ENCODE measurements at places on chromosomes 11 and 22. TPM values are rescaled to one million over a fixed set of nuclear protein-coding genes. Genes with fewer than 3 reads are reported as not detected.

- no peaks in the 10 kb centered on the region for H3K27me3 ChIP-seq
- H3K4me3 ChIP-seq = no peak overlapping the region
- no peak overlapping the region for H3K27ac ChIP-seq
- DNase-seq = no peak
- no peaks in the 10 kb centered on the region for H3K36me3 ChIP-seq
Measured at GRCh38 chr11:19193916-19194315, 7.9 kb downstream of the CSRP3 start.

- no peaks in the 10 kb centered on the region for H3K4me1 ChIP-seq
- H3K27me3 ChIP-seq = no peaks in the 10 kb centered on the region
Measured at GRCh38 chr22:37726241-37726887, 29.5 kb downstream of the TRIOBP start.

GRCh38 chr11:14318581-14318981 is 40.4 kb downstream of the RRAS2 start:
- no peak overlapping the region for H3K27ac ChIP-seq
- no peaks in the 10 kb centered on the region for H3K27me3 ChIP-seq

DNA sequence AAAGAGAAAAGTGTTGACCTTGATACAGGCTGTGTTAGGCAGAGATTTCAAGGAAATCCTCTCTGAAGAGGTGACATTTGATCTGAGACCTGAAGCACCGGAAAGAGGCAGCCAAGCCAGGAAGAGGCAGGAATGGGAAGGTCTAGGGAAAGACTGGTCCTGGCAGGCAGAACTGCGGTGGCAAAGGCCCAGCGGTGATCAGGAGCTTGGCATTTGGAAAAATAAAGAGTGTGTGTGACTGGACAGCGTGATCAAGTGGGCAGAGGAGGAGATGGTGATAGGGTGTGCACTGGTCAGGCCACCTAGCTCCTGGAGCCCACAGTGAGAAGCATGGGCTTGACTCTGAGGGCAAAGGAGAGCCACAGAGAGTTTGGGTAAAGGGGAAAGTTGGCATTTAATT is 27.2 kb upstream of the GAB4 start:
- no peaks in the 10 kb centered on the region for H3K36me3 ChIP-seq
- H3K4me1 ChIP-seq = peaks cover 3% of the 10 kb centered on the region
- no peak overlapping the region for H3K27ac ChIP-seq

DNA sequence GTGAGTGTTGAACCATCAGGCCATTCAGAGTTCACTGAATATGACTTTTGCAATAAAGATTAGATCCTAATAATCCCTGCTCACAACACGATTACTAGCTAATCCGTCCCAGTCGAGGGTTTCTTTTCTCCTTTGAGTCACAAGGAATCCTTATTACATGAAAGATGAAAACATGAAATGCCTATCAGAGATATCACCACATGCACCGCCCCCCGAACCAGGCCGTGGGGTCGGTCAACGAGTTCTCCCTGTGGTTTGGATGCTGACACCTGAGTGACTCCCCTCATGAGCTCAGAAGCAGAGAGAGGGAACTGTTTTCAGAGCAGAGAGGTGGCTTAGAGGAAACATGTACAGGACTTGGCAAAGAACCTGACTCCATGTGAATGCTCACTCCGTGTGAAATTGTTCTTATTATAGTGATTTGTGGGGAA is 263.3 kb downstream of the ETS1 start:
- no peaks in the 10 kb centered on the region for H3K4me1 ChIP-seq
- no peak overlapping the region for H3K4me3 ChIP-seq
- DNase-seq = no peak
- H3K36me3 ChIP-seq = no peaks in the 10 kb centered on the region

DNA sequence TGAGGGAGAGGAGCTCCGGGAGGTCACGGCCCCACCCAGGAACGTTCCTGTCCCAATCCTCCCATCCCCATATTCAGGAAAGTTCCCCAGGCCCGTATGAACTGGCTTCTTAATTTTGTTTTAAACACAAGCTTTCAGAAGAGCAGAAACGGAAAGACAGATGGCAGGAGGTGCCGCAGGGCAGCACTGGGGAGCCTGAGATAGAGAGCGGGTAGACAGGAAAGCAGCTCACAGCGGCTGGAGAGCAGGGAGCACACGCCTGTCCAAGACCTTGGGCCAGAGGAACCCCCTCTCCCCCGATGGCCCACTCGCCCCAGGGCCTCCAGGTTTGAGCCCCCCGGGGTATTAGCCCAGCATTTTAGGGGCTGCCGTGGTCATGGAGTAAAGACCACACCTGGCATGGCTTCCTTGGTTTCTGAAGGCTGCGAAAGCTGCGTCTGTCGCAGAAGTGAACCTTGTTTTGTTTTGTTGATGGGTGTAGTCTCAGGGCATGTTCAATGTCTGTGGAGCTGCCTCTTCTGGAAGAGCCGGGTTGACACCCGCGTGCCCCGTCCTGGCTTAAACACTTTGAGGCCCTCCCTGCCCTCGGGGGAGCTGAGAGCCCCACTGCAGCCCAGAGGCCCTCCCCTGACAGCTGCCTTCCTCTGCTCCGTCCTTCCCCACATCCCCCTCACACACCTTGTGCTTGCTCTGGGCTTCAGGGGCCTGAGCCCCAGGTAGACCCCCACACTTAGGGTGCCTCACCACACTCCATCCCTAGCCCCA is 17.9 kb upstream of the KCNQ1OT1 start:
- DNase-seq = no peak
- H3K27me3 ChIP-seq = no peaks in the 10 kb centered on the region
- no peak overlapping the region for H3K4me3 ChIP-seq
- no peaks in the 10 kb centered on the region for H3K4me1 ChIP-seq

Gene RBMXL2
- 0.10 TPM for total RNA-seq

GRCh38 chr22:20273758-20274181 is 5.7 kb upstream of the RTN4R start:
- no peaks in the 10 kb centered on the region for H3K4me1 ChIP-seq
- no peak for DNase-seq
- no peak overlapping the region for H3K4me3 ChIP-seq
- H3K36me3 ChIP-seq = no peaks in the 10 kb centered on the region

DNA sequence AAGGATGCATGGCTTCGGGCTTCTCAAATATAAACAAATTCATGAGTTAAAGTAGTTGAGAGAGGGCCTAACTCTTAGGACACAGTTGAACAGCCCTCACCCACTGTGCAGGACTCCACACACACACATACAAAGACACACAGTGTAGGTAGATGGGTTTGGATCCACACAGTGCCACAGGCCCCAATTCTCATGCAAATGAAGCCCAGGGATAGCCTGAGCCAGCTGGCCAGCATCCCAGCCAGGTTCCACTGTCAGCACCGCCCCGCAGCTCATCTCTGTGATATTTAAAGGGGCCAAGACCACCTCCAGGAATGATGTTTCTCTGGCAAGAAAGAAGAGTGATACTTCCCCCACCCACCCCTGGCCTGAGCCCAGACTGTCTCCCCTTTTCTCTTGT is 11.7 kb downstream of the SLC35C1 start:
- no peak for DNase-seq
- H3K27ac ChIP-seq = no peak overlapping the region
- no peaks in the 10 kb centered on the region for H3K27me3 ChIP-seq
- no peak overlapping the region for H3K4me3 ChIP-seq
- H3K4me1 ChIP-seq = no peaks in the 10 kb centered on the region
- H3K36me3 ChIP-seq = no peaks in the 10 kb centered on the region

- H3K27ac ChIP-seq = no peak overlapping the region
- DNase-seq = no peak
- H3K36me3 ChIP-seq = peaks cover 2% of the 10 kb centered on the region
- no peak overlapping the region for H3K4me3 ChIP-seq
- no peaks in the 10 kb centered on the region for H3K27me3 ChIP-seq
- no peaks in the 10 kb centered on the region for H3K4me1 ChIP-seq
Measured at GRCh38 chr22:19497245-19497644, 17.5 kb downstream of the CDC45 start.

Gene AIFM3
- 2.7 TPM for total RNA-seq

DNA sequence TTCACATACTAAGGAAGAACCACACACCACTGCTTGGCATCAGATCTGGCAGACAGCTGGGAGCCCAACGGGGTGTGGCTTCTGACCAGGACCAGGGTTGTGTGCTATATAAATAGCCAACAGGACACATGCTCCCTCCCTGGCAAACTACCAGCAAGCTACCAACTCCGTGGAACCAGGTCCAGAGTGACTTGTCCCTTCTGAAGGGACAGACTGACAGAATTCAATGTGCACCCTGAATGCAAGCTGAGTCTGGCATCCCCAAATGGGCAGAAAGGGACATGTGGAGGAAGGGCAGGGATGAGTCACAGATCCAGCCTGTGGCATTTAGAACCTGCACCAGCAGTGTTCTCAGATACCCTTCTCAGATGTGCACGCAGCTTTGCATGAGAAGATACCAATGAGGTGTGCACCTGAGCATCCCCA is 92.9 kb downstream of the MICAL3 start:
- no peak overlapping the region for H3K27ac ChIP-seq
- peaks cover 4% of the 10 kb centered on the region for H3K4me1 ChIP-seq
- H3K36me3 ChIP-seq = no peaks in the 10 kb centered on the region
- no peak overlapping the region for H3K4me3 ChIP-seq
- DNase-seq = no peak

- peaks cover 5% of the 10 kb centered on the region for H3K4me1 ChIP-seq
- no peaks in the 10 kb centered on the region for H3K27me3 ChIP-seq
- H3K4me3 ChIP-seq = no peak overlapping the region
- H3K27ac ChIP-seq = no peak overlapping the region
- DNase-seq = no peak
- H3K36me3 ChIP-seq = no peaks in the 10 kb centered on the region
Measured at GRCh38 chr11:12671370-12671769, 2.9 kb upstream of the TEAD1 start.

- no peak overlapping the region for H3K4me3 ChIP-seq
- no peak for DNase-seq
- no peaks in the 10 kb centered on the region for H3K36me3 ChIP-seq
- H3K27me3 ChIP-seq = peaks cover 64% of the 10 kb centered on the region
- H3K27ac ChIP-seq = no peak overlapping the region
- H3K4me1 ChIP-seq = no peaks in the 10 kb centered on the region
Measured at GRCh38 chr11:123690485-123690884, 36.1 kb upstream of the SCN3B start.

GRCh38 chr11:47005441-47005840 is 68.9 kb downstream of the CSTPP1 start:
- no peak overlapping the region for H3K27ac ChIP-seq
- H3K4me3 ChIP-seq = no peak overlapping the region
- H3K27me3 ChIP-seq = no peaks in the 10 kb centered on the region
- no peaks in the 10 kb centered on the region for H3K36me3 ChIP-seq

DNA sequence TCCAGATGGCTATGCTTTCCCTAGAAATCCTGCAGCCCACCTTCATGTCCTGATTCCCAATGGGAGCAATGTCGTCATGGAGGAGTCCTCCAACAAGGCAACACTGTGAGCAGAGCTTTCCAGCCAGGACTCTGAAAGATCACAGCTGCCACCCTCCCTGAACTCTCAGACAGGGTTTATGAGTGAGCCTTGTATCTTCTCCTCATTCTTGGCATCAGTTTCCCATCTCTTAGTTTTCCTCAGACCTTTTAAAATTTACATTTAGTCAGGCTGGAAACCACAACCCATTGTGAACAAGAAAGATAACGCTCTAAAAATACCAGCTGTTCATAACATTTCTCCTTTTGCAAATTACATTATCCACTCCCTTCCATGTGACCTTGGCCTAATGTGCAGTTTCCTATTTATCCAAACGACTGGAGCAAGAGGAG is 15.6 kb upstream of the LYVE1 start:
- peaks cover 11% of the 10 kb centered on the region for H3K27me3 ChIP-seq
- no peak for DNase-seq
- no peak overlapping the region for H3K4me3 ChIP-seq
- no peaks in the 10 kb centered on the region for H3K36me3 ChIP-seq
- no peak overlapping the region for H3K27ac ChIP-seq

DNA sequence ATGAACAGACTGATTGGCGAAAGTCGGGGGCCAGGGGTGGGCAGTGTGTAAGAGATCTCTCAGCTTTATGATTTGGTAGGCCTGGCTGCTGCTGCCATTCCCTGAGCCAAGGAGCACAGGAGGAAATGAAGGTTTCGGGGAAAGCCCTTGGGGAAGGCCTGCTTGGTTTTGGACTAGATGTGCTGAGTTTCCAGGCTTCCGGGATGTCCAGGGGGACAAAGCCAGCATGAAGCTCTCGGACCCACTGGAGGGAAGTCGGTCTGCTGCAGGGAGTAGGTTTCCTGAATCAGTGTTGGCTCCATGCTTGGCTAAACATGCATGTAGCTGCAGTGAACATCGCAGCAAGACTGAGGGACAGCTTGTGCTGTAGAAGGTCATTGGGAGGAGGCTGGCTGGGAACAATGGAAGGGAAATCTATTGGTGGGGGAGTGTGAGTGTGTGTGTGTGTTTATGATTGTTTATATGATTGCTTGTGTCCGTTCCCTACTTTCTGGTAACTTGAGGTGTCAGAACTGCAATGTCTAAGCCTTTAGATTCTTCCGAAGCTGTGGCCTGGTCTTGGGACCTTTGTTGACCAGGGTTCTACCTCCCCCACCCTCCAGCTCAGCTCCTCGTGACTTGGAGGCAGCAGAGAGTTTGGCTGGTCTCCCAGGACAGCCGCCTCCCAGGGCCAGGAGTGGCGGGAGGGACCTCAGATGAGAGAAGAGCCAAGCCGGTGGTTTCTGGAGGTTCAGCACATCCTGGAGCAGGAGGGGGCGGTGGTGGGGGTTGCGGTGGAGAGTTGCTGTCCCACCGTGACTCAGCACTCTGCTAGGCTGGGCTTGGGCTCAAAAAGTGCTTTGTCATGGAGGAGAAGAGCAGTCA is 4.0 kb upstream of the FTH1 start:
- DNase-seq = peak; percentile 91
- peaks cover 3% of the 10 kb centered on the region for H3K36me3 ChIP-seq
- 0 out of 2 replicates have a peak overlapping the region, but pooled peaks have one; percentile 10 for H3K4me3 ChIP-seq
- H3K4me1 ChIP-seq = peaks cover 54% of the 10 kb centered on the region
- H3K27me3 ChIP-seq = no peaks in the 10 kb centered on the region

DNA sequence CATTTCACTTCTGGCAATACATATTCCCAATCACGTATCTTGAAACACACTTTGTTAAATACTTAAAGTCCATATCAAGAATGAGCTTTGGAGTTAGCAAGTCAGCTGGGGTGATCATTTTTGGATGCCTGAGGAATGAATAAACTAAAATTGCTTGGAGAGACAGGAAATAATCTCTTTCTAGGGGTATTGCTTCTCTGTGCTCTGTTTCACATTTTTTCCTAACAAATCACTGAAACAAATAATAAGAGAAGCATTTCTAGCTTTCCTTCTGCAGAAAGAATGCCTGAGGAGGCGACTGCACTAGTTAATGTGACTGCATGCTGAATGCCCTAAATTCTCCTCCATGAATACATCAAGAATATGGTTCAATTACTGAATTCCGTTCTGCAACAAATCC is 541.4 kb upstream of the CCDC90B start:
- no peak overlapping the region for H3K27ac ChIP-seq
- H3K4me1 ChIP-seq = no peaks in the 10 kb centered on the region
- no peaks in the 10 kb centered on the region for H3K36me3 ChIP-seq
- peaks cover 6% of the 10 kb centered on the region for H3K27me3 ChIP-seq
- DNase-seq = no peak
- no peak overlapping the region for H3K4me3 ChIP-seq

GRCh38 chr11:44622190-44622650 is 56.8 kb downstream of the CD82 start:
- H3K4me1 ChIP-seq = no peaks in the 10 kb centered on the region
- H3K4me3 ChIP-seq = no peak overlapping the region
- DNase-seq = no peak
- no peaks in the 10 kb centered on the region for H3K27me3 ChIP-seq
- no peak overlapping the region for H3K27ac ChIP-seq
- no peaks in the 10 kb centered on the region for H3K36me3 ChIP-seq
